ENCODE measurements at places on chromosomes 7 and 10.

GRCh38 chr7:73560109-73560835 lies 2.8 kb upstream of the BCL7B start:
- DNase-seq, result no peak

DNA sequence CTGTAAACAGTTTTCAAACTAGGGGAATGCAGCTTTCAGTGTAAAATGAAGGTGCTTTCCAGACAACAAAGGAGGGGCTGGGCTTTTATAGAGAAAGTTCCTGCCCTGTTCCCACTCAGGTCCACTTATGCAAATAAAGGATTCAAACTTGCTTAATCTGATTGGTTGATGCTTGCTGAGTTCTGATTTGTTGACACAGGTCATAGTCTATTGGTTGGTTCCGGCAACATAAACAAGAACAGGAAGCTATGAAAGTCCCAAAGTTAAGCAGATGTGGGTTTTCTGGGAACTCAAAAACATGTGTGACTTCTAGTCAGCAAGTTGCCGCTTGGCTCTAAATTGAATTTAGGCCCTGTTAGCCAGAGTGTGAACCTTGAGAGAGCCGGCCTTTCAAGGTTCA lies 194.2 kb upstream of the SVIL start:
- DNase-seq, result no peak

- no peak for DNase-seq
These were observed 54.1 kb downstream of the PLPP4 start for GRCh38 chr10:120511165-120511564.

DNA sequence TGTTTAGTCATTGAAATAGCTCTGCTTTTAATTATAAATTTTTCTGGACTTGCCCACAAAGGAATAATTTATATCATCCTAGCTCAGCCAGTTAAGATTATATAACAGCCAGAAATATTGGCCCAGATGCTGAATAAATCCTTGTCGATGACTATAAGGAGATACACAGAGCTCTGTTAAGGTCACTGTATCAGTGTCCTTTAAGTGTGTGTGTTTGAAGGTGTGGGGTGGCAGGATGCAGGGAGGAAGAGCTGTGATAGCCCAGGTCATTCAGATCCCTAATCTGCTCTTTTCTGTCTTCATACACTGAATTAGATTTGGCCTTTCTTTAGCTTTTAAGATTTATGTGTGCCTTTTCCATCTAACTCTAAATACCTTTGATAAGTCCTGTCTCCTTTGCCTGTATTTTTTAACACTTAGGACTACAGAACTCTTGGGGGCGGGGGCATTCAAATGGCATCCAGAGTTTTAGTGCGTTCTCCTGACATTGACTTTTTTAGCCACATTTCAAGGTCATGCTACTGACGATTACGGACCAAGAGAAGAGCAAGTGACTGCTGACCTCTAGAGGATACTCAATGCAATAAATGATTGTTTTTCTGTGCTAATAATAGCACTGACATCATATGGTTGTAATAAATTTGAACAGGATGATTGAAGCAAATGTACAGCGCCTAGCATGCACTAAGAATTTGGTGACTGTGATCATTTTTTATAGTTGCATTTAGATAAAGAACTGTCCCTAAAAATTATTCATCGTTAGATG lies 172.3 kb downstream of the CACNB2 start:
- no peak for DNase-seq

DNA sequence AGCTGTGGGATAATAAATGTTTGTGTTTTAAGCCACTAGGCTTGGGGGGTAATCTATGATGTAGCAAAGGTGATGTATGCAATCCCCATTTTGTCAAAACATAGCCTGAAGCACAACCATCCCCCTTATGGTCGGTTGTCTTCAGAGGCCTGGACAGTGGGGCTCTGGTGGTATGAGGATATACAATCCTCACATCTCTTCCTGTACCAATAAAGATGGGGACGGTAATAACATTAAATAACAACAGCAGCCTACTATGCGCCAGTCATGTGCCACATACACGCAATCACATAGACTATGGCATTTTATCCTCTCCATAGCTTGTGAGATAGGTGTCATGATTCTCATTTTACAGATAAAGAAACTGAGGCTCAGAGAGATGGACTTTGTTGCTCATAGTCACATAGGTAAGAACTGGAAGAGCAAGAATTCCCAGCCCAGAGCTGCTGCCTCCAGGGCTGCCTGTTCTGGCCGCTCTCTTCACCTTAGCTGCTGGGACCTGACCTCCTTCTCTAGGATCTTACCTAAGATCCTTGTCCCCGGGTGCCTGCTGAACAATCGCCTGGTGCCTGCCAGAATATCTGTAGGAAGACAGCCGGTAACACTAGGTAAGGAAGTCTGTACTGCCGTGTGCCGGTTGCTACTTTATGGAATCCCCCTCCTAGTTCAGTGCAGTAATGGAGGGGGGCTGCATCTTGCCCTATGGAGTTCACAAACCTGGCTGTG lies 108.6 kb downstream of the ARHGAP22 start:
- no peak for DNase-seq
